ENCODE measurements at places on chromosomes 7 and 10.

GRCh38 chr7:157616426-157616825, 279.6 kb downstream of the DNAJB6 start:
- no peak for DNase-seq

- no peak for DNase-seq
Observed at GRCh38 chr10:98033515-98033914, 3.1 kb upstream of the CRTAC1 start.

- DNase-seq = peak; percentile 53
Observed at GRCh38 chr7:99141841-99142726, 1.8 kb downstream of the SMURF1 start.

GRCh38 chr10:88592381-88592780, 5.8 kb downstream of the LIPJ start:
- no peak for DNase-seq

- no peak for DNase-seq
Observed at GRCh38 chr7:142868188-142868985, 13.5 kb downstream of the EPHB6 start.

DNA sequence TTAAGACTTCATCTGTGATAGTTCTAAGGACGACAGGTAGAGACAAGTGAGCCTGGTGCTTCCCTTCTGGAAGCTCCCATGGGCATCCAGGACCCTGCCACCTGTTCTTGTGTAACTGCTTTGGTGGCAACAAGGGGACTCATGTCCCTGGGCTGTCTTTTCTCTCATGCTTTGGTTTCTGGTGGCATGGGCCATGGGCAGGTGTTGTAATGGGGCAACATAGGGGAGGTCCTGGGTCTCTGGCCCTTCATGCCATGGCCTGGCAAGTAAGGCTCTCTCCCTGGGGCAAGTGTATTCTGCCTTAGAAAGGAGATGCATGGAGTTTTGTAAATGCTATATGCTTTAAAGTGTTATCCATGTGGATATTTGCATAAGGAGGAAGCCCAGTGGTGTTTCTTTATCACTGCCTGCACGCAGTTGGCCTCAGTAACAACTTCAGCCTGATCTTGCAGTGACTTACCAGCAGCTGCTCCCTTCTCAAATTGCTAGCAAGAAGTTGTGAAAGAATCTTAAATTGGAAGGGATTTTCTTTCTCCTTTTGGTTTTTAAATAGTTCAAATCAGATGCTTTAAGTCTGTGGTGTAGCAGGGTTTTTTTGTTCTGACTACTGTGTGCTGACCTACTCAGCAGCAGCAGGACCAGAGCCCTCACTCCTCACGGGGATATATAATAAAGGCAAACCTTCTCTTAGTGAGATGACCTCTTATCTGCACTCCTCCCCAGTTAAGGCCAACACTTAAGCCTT, 39.9 kb downstream of the OGDH start:
- no peak for DNase-seq

DNA sequence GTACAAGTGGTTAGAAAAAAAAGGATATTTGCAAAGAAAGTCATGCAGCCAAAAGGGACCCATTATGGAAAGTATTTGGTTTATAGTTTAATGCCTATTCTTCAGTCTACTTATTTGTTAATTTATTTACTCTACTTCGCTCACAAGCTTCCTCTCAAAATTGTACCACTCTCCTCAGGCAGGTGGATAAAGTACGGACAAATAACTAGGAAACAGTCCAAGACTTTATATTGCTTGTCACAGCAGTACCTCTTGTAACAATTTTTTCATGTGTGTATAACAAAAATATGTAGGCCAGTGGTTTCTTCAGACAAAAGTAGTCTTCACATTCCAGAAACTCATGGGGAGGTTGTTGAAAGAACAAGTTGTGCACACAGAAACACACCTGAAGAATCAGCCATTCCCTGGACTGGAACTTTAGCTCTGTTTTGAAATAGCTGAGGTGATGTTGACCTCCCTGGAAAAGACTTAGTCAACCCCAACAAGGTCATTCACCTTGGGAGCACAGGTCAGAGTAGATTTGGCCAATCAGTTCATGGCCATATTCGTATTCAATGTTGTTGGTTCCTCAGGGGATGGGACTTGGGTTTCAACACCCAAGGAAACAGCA, 73.4 kb downstream of the TES start:
- no peak for DNase-seq

- DNase-seq = peak; percentile 78
Observed at GRCh38 chr7:41702635-41703371, at the start of gene INHBA. Gene INHBA, minus strand, starts transcription at chr7:41703090. Its CDS starts 2,716 bp downstream, at chr7:41700374.

GRCh38 chr7:44994877-44995554, 5.0 kb upstream of the CCM2 start:
- DNase-seq = no peak

- no peak for DNase-seq
Observed at GRCh38 chr10:62437696-62438095, 63.5 kb downstream of the ZNF365 start.

- peak; percentile 81 for DNase-seq
Observed at GRCh38 chr7:116524609-116525297, at the start of gene CAV1. Gene CAV1, plus strand, starts transcription at chr7:116525036. Its CDS starts 27 bp downstream, at chr7:116525063.

- no peak for DNase-seq
Observed at GRCh38 chr7:131045526-131045925, 282.1 kb upstream of the MKLN1 start.
